ENCODE measurements at places on chromosomes 6 and 20. TPM values are rescaled to one million over a fixed set of nuclear protein-coding genes. Genes with fewer than 3 reads are reported as not detected.

The MAP1LC3A gene
- total RNA-seq, result 57.6 TPM

The ITPA gene
- total RNA-seq, result 31.0 TPM

The SERPINB1 gene
- 3.8 TPM for total RNA-seq

The RIPPLY2 gene
- total RNA-seq, result 11.3 TPM

The NCR2 gene
- total RNA-seq, result not detected

The SLC17A2 gene
- total RNA-seq, result not detected

The KIAA0408 gene
- 120 TPM for total RNA-seq

The IRF4 gene
- total RNA-seq, result not detected

The PMEPA1 gene
- 7.5 TPM for total RNA-seq

The PPIL1 gene
- 30.7 TPM for total RNA-seq

The PGK2 gene
- not detected for total RNA-seq

The AVP gene
- total RNA-seq, result not detected

The PNPLA1 gene
- total RNA-seq, result not detected

The ADGRF4 gene
- total RNA-seq, result 0.31 TPM

The FAM209B gene
- not detected for total RNA-seq

The OTOR gene
- 1.9 TPM for total RNA-seq

The AKAP7 gene
- 90.1 TPM for total RNA-seq

The TFAP2D gene
- not detected for total RNA-seq

The SIRPB2 gene
- total RNA-seq, result 1.3 TPM

The PBOV1 gene
- not detected for total RNA-seq

The SRF gene
- total RNA-seq, result 12.5 TPM

The GGTLC1 gene
- not detected for total RNA-seq

The FAM83B gene
- total RNA-seq, result 0.31 TPM

The PLAGL2 gene
- total RNA-seq, result 2.8 TPM

The CDC40 gene
- total RNA-seq, result 27.5 TPM

The HCK gene
- 2.2 TPM for total RNA-seq

All from parietal lobe (tissue), 2 donors.